ENCODE measurements at places on chromosomes 3 and 15. TPM values are rescaled to one million over a fixed set of nuclear protein-coding genes. Genes with fewer than 3 reads are reported as not detected.
A peak's percentile ranks its signal among the peaks of the same experiment; 100 is the strongest.

DNA sequence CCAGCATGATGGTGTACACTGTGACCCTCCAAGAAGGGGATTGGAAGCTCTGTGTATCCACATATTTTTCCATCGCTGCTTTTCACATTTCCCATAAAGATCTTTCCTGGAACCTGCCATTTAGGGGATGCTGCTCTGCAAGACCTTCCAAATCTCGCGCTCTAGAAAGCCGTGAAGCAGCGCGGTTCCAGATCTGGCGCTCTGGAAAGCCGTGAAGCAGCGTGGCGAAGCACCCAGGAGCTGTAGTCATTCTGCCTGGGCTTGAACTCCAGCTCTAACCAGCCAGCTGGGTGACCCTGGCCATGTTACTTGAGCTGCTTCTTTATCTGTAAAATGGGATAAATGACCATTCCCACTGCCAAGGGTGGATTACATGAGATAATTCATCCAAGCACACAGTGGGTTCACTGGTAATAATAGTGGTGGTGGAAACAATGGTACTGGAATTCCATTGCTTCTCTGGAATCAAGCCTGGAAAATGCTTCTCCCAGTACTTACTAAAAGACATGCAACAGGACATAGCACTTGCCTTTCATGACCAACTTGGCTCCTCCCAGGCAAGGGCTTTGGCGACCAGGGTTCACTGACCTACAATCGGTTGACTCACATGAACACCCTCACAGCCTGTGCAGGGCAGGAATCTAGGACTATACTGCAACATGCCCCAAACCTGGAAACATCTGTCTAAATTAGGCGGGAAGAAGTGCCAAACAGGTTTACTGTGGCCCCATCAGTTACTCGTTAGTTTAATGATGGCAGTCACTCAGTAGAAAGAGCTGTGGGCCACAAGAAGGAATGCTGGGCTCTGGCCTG lies 70.7 kb downstream of the XXYLT1 start:
- no peak overlapping the region for H3K4me3 ChIP-seq
- no peaks in the 10 kb centered on the region for H3K4me1 ChIP-seq
- H3K36me3 ChIP-seq = no peaks in the 10 kb centered on the region
- H3K27me3 ChIP-seq = no peaks in the 10 kb centered on the region
- DNase-seq = no peak

DNA sequence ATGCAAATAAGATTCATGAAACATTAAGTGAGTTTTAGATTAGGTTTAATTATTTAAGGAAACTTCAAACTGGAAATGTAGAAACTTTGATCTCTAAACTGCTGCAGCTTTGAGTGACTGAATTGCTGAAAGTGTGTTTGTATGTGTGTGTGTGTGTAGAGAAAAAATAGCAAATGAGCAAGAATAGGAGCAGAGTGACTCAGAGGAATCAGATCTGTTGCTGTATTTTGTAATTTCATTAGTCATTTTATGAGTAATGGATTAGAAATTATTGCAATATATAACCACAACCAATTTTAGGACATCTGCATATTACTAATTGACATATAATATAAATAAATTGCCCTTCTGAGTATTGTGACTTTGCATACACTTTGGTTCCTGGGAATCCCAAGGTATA lies 52.8 kb upstream of the SLC9A9 start:
- no peak overlapping the region for H3K27ac ChIP-seq
- no peaks in the 10 kb centered on the region for H3K27me3 ChIP-seq
- no peaks in the 10 kb centered on the region for H3K36me3 ChIP-seq
- no peaks in the 10 kb centered on the region for H3K4me1 ChIP-seq
- H3K4me3 ChIP-seq = no peak overlapping the region
- no peak for DNase-seq

Gene SORD
- 593 TPM for total RNA-seq

GRCh38 chr3:169269005-169269404 lies 394.5 kb downstream of the MECOM start:
- no peak for DNase-seq
- no peaks in the 10 kb centered on the region for H3K36me3 ChIP-seq
- H3K27me3 ChIP-seq = no peaks in the 10 kb centered on the region
- no peak overlapping the region for H3K27ac ChIP-seq

- no peaks in the 10 kb centered on the region for H3K27me3 ChIP-seq
- DNase-seq = no peak
- H3K4me3 ChIP-seq = no peak overlapping the region
- no peaks in the 10 kb centered on the region for H3K4me1 ChIP-seq
Observed at GRCh38 chr3:159886050-159886449, 102.6 kb upstream of the IL12A start.

Gene MRPS25
- 49.1 TPM for total RNA-seq

Gene VPS8
- 70.6 TPM for total RNA-seq

- H3K27ac ChIP-seq = no peak overlapping the region
- H3K27me3 ChIP-seq = no peaks in the 10 kb centered on the region
- no peak overlapping the region for H3K4me3 ChIP-seq
- no peaks in the 10 kb centered on the region for H3K36me3 ChIP-seq
Observed at GRCh38 chr3:158846803-158847451, 45.1 kb downstream of the MFSD1 start.

- no peaks in the 10 kb centered on the region for H3K36me3 ChIP-seq
- peaks cover 9% of the 10 kb centered on the region for H3K4me1 ChIP-seq
- H3K27me3 ChIP-seq = no peaks in the 10 kb centered on the region
- no peak for DNase-seq
- H3K27ac ChIP-seq = peak overlapping the region; percentile 72
- no peak overlapping the region for H3K4me3 ChIP-seq
Observed at GRCh38 chr3:37591116-37591781, 270.4 kb upstream of the CTDSPL start.

Gene ATP13A5
- not detected for total RNA-seq

- no peaks in the 10 kb centered on the region for H3K36me3 ChIP-seq
- H3K4me1 ChIP-seq = no peaks in the 10 kb centered on the region
- H3K4me3 ChIP-seq = no peak overlapping the region
Observed at GRCh38 chr15:92580521-92580920, 75.1 kb downstream of the FAM174B start.

- no peaks in the 10 kb centered on the region for H3K27me3 ChIP-seq
- no peaks in the 10 kb centered on the region for H3K36me3 ChIP-seq
- no peak overlapping the region for H3K4me3 ChIP-seq
- DNase-seq = no peak
Observed at GRCh38 chr3:141845407-141846049, 30.9 kb upstream of the ATP1B3 start.

- H3K36me3 ChIP-seq = no peaks in the 10 kb centered on the region
- peak within 1 kb of the TSS; percentile 21 for H3K4me3 ChIP-seq
- no peak within 1 kb of the TSS for H3K27ac ChIP-seq
- H3K27me3 ChIP-seq = peaks cover 11% of the 10 kb centered on the region
- peak; percentile 77 for DNase-seq
Observed at GRCh38 chr3:134794950-134795745, at the start of gene EPHB1. Gene EPHB1, plus strand, starts transcription at chr3:134795260.
